ENCODE measurements at places on chromosomes 16 and 17.
A peak's percentile ranks its signal among the peaks of the same experiment; 100 is the strongest.

- DNase-seq: peak; percentile 95
These were observed 2.9 kb downstream of the GSE1 start for GRCh38 chr16:85615852-85616606.

DNA sequence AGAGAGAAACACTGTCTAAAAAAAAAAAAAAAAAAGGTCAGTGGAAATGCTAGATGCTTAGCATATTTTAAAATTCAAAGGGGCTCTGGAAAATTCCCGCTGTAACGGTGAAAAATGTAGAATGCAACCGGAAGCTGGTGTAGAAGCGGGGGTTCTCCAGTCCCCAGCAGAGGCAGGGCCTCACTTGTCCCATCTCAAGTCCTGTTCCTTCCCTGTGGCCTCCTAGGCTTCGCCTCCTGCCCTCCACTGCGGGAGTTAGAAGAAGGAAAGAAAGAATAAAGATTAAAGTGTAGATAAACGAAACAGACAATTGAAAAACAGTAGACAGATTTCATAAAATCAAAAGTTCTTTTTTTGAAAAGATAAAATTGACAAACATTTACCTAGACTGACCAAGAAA, 14.8 kb upstream of the ZNF287 start:
- DNase-seq: no peak

DNA sequence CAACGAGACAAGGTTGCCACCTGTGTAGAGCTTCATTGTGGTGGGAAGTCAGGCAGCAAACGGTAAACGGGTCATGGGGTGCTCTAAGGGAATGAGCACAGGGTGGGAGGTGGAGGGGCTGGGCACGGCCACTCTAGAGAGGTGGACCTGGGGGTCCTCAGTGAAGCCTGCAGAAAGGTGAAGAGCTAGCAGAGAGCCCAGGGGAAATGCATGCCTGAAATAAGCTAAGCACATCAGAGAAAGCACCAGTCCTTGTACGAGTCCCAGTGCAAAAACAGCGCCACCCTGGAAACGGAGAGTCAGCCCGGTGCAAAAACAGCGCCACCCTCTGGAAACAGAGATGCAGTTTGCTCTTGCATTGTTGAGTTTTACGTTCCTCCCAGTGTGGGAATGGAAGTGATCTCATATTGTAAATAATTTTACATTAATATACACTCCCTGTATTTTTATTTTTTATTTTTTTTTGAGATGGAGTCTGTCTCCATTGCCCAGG, 65.0 kb downstream of the TBC1D16 start:
- peak; percentile 72 for DNase-seq

GRCh38 chr16:75965504-75966374, 239.4 kb upstream of the CPHXL start:
- no peak for DNase-seq

- DNase-seq: no peak
These were observed 20.3 kb downstream of the CLUH start for GRCh38 chr17:2691069-2691871.

DNA sequence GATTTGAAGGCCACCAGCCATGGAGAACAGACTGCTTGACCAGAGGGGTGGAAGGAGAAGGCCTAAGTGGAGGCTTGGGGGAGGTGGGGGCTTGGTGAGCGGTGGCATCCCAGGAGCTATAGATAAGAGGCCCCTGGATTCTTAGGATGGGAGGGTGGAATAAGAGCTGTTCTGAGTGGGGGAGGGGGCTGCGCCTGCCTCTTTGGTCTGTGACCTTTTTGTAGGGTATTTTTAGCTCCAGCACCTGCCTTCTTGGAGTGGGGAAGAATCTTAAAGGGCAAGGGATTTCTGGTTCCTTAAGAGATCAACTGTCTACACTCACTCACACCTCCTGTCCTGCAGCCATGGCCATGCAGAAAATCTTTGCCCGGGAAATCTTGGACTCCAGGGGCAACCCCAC, 567 bp downstream of the ENO3 start:
- no peak for DNase-seq

Data from suppressor macrophage treated with lipopolysaccharide for 4 hours (primary cell).